Renal cortical epithelial cell (primary cell): ENCODE measurements at places on chromosomes 6 and 20.

DNA sequence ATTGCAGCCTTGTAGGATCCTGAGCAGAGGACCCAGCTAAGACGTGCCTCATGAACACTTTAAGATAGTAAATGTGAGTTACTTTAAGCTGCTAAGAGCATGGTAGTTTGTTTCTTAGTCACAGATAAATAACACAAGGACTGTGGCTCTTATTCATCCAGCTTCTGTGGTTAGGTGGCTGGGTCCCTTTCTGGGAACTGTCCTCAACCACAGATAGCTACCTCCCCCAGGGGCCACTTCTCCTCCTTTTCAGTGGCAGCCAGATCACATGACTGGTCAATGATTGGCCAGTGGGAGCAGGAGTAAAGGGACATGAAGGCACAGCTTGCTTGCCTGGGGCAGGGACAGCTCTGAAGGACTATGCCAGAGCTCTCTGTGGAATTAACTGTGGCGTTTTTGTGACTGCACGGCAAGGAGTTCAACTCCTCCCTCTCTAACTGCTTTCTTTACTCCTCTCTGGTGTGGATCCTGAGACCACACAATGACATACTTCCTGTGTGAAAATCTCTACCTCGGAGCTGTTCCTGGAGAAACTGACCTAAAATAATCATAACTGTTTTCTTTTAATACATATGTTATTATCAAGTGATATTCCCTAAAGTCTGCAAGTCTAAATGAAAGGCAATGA, 76.5 kb downstream of the NRN1 start:
- DNase-seq: no peak

GRCh38 chr20:46253391-46253790, 54.9 kb downstream of the CDH22 start:
- DNase-seq: no peak

GRCh38 chr20:53890443-53891305, 179.7 kb downstream of the BCAS1 start:
- no peak for DNase-seq

GRCh38 chr6:11122380-11122779, 10.9 kb upstream of the ERVFRD-1 start:
- no peak for DNase-seq

GRCh38 chr6:135141728-135142127, 39.4 kb upstream of the MYB start:
- DNase-seq: no peak

GRCh38 chr6:4404415-4404814, 269.0 kb upstream of the ECI2 start:
- DNase-seq: no peak

- no peak for DNase-seq
Observed at GRCh38 chr20:671252-672030, 4.2 kb downstream of the SCRT2 start.

DNA sequence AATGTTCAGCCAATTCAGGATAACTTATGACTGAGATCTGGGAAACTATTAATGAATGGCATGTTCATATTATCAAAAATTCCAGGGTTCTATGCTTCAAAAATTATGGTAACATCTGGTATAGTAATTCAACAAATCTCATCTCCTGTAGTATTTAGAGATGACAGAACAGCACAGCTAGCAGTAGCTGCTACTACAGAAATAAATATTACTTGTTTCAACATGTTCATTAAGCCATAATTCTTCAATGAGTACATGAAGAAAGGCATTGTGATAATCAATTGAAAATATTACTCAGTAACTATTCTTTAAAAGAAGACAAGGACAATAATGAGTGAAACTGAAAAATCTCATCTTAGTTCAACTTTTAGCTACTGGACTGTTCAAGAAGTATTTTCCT, 66.8 kb downstream of the ATG5 start:
- no peak for DNase-seq

GRCh38 chr20:13046409-13046808, 37.6 kb downstream of the SPTLC3 start:
- no peak for DNase-seq

- DNase-seq: no peak
Observed at GRCh38 chr6:141313986-141314385, 818.7 kb upstream of the GJE1 start.

- DNase-seq: peak; percentile 65
Observed at GRCh38 chr20:57548177-57549058, 12.5 kb upstream of the PCK1 start.

DNA sequence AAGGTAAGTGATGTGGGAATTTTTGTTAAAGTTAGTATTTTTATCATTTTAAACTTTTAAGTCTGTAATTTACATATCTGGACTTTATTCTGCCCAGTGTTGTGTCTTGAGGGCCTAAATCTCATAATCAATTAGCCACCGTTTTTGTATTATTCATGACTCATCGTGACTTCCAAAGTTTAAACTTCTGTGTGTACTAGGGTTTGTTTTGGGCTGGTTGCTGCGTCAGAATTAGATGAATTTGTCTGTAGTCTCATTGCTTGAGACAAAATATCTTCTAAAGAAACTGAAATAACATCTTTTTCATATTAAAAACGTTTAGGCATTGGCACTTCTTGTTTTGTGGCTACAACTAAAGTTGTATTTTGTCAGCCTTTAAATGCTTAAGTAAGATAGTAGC, 41.3 kb downstream of the CDYL start:
- DNase-seq: no peak

DNA sequence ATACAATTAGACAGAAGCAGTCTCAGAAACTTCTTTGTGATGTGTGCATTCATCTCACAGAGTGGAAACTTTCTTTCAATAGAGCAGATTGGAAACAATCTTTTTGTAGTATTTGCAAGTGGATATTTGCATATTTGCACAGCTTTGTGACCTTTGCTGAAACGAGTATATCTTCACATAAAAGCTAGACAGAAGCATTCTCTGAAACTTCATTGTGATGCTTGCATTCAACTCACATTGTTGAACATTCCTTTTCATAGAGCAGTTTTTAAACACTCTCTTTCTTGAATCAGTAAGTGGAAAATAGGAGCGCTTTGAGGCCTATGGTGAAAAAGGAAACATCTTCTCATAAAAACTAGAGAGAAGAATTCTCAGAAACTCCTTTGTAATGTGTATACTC, 657.9 kb upstream of the ZNF337 start:
- no peak for DNase-seq

GRCh38 chr6:53803081-53803860, 8.5 kb downstream of the LRRC1 start:
- no peak for DNase-seq

- DNase-seq: no peak
Observed at GRCh38 chr6:53986721-53987521, 124.3 kb upstream of the MLIP start.

- no peak for DNase-seq
Observed at GRCh38 chr6:43865932-43866645, 96.1 kb downstream of the VEGFA start.

DNA sequence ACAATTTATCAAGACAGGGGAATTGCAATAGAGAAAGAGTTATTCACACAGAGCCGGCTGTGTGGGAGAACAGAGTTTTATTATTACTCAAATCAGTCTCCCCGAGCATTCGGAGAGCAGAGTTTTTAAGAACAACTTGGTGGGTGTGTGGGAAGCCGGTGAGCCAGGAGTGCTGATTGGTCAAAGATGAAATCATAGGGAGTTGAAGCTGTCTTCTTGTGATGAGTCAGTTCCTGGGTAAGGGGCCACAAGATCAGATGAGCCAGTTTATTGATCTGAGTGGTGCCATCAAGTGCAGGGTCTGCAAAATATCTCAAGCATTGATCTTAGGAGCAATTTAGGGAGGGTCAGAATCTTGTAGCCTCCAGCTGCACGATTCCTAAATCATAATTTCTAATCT, 50.0 kb upstream of the ECI2 start:
- DNase-seq: no peak

DNA sequence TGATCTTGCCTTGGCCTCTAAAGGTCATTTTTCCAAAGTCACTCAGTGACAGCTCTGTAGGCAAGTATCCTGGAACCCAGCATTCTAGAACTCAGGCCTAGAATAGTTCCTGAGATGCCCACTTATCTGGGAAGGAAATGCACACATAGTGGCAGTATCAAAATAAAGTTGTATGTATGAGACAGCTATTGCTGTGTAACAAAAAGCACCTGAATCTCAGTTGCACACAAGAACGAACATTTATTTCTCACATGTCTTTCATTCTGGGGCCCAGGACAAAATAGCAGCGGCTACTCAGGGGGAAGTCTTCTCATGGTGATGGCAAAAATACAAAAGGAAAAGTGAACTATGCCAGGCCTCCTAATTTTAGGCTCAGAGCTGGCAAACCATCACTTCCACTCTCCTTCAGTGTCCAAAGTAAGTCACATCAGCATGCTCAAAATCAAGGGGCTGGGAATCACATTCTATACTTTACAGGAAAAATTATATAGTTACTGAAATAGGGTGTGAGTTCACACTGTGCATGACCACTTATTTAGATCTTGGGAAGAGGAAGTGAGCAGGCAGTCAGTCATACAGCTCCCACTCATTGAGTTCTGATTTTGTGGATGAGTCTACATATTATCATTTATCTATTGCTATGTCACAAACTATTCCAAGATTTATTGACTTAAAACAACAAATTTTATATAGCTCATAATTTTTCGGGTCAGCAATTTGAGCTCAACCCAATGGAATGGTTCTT, 133.7 kb upstream of the RIN2 start:
- no peak for DNase-seq

- DNase-seq: no peak
Observed at GRCh38 chr6:132227904-132228303, 173.4 kb downstream of the MOXD1 start.

DNA sequence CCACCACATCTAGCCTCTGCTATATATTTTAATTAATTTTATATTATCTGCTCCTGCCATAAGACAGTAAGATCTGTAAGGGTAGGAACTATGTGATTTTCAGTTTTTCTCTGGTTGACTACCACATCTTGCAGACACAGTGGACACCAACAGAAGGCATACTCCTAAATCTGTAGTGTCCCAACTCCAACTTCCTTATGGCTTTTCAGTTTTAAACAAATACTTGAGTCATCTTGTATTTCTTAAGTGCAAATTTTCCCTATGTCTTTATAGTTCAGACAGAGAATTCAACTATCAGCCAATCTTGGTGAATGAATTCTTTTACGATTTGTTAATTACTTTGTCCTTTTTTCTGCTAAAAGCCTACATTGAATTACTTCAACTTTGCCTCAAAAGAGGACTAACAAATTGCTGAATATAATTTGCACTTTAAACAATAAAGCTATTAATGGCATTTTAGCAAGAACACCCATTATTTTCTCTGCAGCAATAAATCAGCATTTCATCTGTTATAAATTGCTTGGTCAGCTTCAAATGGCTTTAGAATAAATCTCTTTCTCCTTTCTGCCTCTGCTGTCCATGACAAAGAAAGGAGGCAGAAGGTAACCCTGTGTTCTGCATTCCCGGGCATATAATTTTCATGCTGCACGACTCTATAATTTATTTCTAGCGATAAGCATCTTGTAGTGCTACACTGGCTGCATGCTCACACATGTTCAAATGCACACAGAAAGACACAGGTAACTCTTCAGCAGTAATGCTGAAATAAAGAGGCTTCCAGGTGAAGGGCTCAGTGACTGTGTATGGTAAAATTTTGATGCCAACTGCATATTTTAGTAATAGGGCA, 144.8 kb downstream of the BACH2 start:
- DNase-seq: no peak

- DNase-seq: no peak
Observed at GRCh38 chr20:59055302-59055701, 12.7 kb upstream of the PRELID3B start.

DNA sequence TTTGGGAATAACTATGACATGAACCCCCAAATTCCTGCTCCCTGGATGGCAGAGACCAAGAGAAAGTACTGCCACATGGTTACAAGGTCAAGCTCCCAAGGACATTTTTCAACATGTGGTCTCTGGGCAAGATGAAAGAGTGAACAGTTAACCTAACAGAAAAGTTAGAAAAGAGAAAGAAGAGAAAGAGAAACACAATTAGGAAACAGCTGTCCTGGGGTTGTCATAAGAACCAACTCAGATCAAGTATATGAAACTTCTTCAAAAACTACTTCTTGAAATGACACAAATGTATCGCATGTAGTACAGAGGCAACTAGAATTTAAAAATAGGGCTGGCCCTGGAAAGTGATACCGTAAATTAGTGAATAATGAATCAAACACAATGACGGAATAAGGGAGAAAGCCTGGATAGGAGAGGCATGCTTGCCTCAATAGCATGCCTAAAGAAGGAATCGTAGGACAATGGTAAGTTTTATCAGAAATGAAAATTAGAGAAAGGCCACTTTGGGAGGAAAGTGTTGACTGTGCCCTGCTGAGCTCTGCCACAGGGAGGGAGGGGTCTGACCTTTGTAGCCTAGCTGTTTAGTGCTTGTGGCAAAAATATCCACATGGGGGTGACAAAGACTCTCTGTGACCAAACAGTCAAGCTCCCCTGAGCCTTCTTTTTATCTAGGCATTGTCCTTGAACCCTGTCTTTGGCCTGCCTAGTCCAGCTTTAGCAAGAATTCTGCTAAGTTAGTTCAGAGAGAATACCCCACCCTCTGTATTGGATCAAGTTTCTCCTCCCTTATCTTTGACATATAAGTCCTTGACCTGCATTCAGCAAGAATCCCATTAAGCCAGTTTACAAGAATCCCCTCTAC, 4.3 kb upstream of the DCBLD1 start:
- DNase-seq: no peak

DNA sequence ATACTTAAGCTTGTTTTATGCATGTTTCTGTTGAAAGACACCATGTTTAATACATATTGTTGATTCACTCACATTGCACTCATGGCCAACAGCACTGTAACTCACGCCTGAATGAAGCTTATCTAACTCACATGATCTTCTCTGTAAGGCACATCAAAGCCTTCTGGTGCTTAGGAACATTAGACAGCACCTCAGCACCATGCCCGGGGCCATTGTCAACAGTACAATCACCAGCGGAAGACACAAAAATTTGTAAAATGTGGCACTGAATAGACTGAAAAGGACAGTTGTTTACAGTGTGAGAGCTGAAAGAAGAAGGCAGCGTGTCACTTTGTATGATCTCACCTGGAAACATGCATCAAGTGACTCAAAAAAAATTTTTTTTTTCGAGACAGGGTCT, 8.9 kb upstream of the TCF15 start:
- no peak for DNase-seq

GRCh38 chr20:15061061-15061430, 723.6 kb upstream of the FLRT3 start:
- peak; percentile 30 for DNase-seq

GRCh38 chr6:68635706-68636513, 828 bp downstream of the ADGRB3 start:
- no peak for DNase-seq
